Liver (tissue), 10 donors: ENCODE measurements at places on chromosomes 13 and 19.
A peak's percentile ranks its signal among the peaks of the same experiment; 100 is the strongest.

DNA sequence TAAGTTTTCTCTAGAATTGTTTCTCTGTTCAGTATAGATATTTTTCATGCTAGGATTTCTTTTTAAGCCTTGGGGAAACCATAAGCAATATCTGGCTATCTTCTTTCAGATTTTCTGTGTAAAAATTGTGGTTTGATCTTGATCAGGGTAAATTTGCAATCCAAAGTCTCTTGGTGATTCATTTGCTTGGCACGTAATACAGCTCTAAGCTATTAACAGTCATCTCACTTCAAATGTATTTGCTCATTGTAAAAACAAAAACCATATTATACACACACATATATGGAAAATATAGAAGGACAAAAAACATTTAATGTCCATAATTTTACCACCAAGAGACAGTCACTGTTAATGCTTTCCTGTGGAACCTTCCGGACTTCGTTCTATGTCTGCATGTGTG, 191.0 kb downstream of the SHISA2 start:
- DNase-seq: no peak

DNA sequence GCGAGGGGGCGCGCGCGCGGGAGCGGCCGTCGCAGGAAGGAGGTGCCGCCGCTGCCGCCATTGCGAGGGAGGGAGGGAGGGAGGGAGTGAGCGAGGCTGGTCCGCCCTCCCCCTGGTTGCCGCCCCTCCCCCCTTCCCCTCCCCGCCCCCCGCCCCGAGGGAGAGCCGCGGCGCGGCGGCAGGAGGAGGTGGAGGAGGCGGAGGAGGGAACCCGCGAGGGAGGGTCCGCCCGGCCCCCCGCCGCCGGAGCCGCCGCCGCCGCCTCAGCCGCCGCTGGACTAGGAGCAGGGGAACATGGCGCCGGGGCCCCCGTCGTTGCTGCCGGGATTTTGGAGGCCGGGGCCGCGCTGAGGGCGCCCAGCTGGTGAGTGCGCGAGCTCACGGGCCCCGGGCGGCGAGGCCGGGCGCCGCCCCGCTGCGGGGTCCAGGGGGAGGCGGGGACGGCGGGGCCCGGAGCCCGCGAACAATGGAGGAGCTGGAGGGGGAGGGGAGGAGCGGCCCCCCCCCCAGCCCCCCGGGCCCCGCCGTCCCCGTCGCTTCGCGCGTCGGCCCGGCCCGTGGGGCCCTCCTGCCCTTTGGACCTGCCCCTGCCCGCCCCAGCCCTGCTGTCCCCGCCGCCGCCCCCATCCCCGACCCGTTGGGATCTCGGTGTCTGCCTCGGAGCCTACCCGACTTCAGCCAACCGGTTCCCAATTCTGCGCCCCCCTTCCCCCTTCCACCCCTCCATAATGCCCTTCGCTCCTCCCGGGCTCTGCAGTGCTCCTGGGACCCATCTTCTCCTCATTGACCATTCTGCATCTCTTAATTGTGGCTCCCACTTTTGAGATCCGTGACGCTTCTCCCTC, at the start of gene ARHGAP35:
Gene ARHGAP35 (plus strand): TSS at position 152 of the 845 bp plus-strand sequence. CDS start 57,679 bp downstream, outside the sequence.
- DNase-seq: peak; percentile 82

DNA sequence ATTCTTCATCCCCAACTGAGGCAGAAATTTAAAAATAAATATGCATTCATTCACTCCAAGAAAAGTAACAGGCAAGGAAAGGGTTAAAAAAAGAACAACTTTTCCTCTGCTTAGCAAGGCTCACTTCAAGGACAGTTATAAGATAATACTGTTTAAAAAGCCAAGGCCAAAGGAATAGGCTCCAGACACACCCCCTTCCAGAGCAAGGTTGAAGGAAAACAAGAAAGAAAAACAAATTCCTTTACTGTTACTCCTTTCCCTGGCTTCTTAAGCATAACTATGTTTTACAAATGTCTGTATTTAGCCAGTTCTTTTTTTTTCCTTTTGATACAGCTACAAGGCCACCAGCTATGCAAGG, 8.5 kb downstream of the SIGLEC11 start:
- DNase-seq: no peak

- peak; percentile 94 for DNase-seq
These were observed 6.0 kb upstream of the PRR19 start for GRCh38 chr19:42295831-42296525.

- no peak for DNase-seq
These were observed 87.1 kb downstream of the TEX29 start for GRCh38 chr13:111407381-111408131.

DNA sequence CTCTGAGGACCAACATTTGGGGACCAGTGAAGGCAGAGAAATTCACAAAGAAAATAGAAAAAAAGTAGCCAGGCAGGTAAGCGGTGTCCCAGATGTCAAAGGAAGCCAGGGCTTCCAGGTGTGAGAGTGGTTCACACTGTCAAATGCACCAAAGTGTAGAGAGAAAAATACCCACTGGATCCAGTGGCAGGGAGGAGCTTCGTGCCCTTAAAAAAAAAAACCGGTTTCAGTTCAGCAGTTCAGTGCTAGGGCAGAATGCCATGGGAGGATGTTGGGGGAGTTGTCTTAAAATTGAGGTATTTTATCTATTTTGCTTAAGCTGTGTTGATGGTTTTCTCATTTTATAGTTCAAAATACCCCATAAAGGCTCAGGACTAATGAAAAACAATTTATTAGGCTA, 47.8 kb upstream of the C1QTNF9 start:
- no peak for DNase-seq

- DNase-seq: no peak
These were observed 442.1 kb downstream of the PCDH20 start for GRCh38 chr13:60973529-60973928.

- no peak for DNase-seq
These were observed 837 bp downstream of the GNA15 start for GRCh38 chr19:3136684-3137055.

GRCh38 chr13:35475212-35475959, 1.1 kb downstream of the MAB21L1 start:
- no peak for DNase-seq

DNA sequence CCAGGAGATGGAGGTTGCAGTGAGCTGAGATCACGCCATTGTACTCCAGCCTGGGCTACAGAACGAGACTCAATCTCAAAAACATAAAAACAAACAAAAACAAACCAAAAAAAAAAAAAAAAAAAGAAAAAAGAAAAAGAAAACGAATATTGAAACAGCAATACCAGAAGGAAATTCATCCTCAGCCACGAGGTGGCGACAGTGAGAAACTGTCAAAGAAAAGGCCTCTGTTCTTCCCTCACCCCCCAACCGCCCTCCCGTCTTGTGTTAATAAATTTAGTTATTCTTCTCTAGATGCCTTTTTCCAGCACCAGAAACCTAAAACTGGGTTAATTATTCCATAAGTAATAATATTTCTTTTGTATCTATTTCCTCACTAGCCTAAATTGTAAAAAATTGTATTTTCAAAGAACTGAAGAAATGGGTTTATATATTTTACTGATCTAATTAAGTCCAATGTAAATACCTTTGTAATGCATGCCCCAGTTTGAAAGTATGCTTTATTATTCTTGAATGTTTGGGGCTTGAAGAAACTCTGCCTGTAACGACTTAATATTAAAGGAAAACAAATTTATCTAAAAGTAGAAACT, 38.6 kb downstream of the LIG4 start:
- DNase-seq: no peak

GRCh38 chr19:47658431-47659348, 49.8 kb downstream of the BICRA start:
- no peak for DNase-seq

- DNase-seq: no peak
These were observed 13.8 kb upstream of the ASF1B start for GRCh38 chr19:14150041-14150769.

DNA sequence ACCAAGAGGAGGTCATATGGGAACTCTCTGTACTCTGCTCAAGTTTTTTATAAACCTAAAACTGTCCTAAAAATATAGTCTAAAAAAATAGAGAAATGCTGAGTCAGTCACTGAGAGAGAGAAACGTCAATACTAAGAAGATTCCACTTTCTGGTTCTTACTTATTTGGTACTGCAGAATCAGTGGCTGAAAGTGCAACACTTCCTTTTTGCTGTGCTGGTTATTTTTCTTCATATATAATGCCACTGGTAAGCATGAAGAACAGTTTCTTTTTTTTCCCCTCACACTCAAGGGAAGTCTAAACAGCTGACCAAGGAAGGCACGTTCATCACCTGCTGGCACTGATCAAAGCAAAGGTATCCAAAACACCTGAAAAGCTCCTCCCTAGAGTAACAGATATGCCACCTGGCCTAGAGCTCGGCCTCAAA, 44.3 kb upstream of the N4BP2L1 start:
- DNase-seq: no peak

DNA sequence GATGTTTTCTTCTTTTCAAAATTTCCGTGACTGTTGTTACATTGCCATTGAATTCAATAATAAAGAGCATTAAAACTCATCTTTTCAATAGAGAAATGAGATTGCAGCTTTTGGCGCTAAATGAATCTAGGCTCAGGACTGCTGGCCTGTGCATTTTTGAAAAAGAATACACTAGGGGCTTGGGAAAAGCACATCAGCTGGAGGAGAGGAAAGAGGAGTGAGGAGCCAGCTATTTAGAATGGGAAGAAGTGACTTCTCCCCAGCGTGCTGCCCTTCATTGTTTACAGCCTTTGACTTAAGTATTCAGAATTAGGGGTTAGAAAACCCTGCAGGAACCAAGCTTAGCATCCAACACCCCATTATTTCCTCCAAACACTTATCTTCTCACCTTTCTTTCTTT, 43.3 kb downstream of the TNFSF11 start:
- no peak for DNase-seq

GRCh38 chr19:55440411-55441105, 2.5 kb downstream of the SHISA7 start:
- peak; percentile 69 for DNase-seq

GRCh38 chr13:25783076-25783475, 268.7 kb downstream of the SHISA2 start:
- DNase-seq: no peak

DNA sequence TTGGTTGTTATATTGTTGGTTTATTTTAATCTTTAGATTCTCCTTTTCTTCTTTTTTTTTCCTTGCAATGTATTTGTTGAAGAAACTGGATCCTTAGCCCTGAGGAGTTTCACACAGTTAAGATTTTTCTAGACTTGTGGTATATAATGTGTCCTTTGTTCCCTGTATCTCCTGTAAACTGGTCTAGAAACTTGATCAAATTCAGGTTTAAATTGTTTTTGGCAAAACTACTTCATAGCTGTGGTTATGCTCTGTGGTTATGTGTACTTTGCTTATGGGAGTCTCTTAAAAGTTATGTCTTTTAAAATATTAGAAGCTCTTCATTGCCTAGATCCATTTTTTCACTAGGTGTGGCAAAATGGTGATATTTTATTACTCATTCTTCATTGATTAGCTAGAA, 3.7 kb upstream of the MTRF1 start:
- DNase-seq: no peak

- DNase-seq: no peak
These were observed 5.2 kb upstream of the MRPS31 start for GRCh38 chr13:40776232-40776631.

DNA sequence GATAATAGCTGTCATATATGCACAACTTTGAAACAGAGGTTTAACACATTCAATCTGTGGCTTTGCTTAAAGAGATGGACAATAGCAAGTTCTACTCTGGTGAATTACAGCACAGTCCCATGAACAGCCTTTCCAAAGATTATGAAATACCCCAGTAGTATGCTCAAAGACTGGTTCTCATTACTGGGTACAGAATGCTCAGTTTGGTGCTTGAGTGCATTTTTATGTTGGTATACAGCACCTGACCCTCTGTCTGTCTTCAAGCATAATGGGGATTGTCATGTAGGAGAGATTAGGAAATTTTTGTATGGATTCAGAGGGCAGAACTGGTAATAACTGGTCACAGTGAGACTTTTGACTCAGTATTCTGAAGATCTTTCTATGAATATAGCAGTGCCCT, 7.6 kb downstream of the LMO7 start:
- DNase-seq: no peak

- DNase-seq: no peak
These were observed 179.6 kb upstream of the HTR2A start for GRCh38 chr13:47076500-47076899.

GRCh38 chr13:32040052-32040642, 8.6 kb downstream of the FRY start:
- no peak for DNase-seq

DNA sequence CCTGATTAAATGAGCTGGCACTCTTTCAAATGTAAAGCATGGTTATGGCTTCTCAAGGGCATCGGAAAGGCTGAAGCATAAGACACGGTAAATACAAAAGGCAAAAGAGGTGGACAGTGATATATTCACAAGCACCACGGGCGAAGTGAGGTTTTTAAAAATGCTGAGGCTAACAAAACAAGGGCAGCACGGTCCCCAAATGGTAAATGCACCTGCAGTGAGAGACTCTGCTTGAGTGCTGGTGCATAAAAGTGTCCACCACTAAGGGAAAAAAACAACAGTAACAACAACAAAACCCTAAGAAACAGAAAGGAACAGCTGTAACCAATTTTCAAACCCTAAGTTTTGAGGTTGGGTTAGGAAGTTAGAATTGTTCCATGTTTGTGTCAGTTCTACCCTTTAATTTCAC, 234.9 kb downstream of the PCDH9 start:
- no peak for DNase-seq

DNA sequence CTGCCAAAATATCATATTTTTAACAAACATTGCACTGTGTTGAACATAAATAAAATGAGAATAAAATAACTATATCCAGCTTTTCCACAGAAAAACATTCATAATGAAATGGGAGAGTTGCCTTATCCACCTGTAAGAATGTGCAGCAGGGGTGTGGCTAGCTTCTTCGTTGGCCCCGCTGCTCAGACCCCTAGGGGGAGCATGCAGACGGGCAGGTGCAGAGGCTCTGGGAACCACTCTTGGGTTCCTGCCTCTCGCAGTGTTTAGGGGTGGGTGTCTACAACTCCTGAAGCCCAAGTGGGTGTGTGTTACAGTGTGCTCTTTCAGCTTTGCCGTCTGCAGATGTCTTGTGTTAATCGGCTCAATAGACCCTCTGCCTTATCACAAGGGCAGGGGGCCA, 121.7 kb downstream of the SLITRK5 start:
- no peak for DNase-seq

DNA sequence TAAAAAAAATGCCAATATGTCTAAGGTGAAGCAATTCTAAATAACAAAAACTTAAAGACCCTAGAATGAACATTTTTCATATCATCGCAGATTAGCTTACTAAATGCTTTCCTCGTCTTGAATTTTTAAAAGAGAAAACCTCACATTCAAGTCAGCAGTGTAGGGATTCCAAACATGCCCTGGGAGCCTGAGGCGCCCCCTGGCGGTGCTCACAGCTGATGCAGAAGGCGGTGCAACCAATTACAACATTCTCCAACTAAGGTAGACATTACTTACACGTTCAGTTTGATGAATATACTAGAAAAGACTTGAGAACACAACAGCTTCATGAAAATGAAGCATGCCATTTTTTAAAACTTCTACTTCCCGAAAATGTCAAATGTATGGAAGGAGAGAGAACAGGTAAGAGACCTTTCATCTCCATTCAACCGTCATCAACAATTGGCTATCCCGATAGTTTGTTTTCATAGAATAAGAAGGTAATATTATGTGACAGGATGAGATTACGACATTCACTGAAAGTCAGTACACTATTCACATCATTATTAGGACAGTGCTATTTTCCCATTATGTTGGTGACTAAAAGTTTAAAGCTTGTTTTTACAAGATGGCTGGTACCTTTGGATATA, 304.4 kb downstream of the DCLK1 start:
- DNase-seq: no peak

- DNase-seq: no peak
These were observed 12.1 kb downstream of the MBNL2 start for GRCh38 chr13:97234236-97234635.
